ENCODE measurements at places on chromosomes 7 and 10.

- no peak for DNase-seq
These were observed 10.7 kb downstream of the CUTC start for GRCh38 chr10:99742701-99743100.

DNA sequence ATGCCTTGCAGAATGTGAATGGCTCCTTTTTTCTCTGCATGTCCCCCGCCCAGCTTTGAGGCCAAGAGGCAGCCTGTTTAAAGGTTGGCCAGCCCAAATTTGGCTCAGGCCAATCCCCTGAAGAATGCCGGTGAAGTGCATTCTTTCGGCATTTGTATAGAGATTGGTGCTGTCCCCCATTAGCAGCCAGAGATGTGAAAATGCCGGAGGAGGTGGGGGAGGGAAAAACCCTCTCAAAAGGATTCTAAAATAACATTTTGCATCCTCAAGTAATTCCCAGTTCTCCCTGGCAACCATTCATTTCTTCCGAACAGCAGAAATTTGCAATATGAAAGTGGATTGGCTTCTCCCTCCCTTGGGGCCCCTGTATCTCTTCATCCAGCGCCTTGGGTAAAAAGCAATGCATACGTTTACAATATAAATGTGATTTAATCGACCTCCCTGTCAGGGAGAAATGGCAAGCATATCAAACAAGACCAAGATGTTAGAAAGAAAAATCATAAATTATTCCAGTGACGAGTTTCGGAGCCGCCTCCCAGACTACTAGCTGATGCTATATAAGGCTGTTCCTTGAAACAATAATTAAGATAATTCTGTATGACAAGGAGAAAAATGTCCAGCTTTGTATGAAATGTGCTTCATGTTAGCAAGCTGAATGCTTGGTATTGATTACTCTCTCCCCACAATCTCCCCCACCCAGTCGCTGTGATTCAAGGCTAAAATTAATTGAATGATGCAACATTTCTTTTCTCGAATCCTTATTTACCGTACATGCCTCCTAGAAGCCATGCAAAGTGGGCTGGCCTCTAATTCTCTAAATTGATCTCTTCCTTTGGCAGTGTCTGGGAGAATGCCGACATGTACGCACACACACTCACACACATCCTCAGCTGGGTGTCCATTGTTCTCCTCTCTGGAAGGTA is 323.7 kb downstream of the RPS24 start:
- DNase-seq: no peak

DNA sequence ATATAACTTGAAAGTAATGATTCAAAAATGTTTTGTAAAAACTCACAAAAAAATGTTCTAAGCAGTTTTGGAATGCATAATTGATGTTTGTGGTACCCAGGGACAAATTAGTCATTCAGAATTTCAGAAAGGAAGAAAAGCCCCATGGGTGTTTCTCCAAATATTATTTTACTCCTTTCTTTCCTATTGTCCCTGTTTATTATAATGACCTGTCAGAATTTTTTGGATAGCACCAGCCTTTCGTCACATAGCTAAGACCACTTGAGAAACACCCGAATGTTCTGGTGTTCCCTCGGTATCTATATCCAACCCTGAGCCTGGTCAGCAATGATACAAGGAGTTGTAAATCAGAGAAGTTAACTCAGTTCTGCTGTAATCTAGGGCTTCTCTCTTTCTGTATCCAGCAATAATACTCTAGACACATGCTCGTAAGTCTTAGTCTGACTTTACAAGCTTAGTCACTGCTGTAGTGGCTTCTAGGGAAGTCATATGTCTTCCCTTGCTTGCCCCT is 64.8 kb upstream of the MEOX2 start:
- no peak for DNase-seq

GRCh38 chr7:157693521-157694375 is 356.9 kb downstream of the DNAJB6 start:
- no peak for DNase-seq

DNA sequence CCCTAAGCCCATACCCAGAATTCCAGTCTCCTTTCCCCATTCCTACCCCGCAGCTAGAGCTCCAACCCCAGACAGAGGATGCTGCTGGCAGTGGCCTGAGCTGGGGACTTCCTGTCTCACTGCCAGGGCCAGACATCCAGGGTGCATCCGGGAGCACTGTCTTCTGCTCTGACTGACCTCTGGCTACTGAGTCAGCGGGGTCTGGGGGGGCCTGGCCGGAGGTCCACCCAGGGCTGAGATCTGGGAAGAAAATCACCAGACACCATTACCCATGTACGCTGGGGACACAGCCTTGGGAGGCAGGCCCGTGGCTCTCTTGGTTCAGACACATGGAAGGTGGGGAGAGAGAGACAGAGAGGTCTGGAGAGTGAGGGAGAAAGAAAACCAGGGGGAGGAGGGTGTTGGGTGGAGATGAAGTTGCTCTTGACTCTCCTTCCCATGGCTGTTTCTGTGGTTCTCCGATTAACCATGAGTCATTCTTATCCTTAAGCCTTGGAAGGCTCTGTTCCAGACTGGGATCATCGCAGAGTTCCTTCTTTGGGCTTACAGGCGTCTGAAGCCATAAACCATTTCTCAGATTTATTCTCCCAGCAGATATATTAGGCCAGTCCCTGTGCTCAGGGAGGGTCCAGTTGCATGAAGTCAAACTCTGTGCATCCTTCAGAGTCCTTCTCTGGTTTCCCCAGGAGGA is 23.6 kb downstream of the TSPAN15 start:
- no peak for DNase-seq

GRCh38 chr10:104246976-104247375 is 7.7 kb upstream of the GSTO1 start:
- DNase-seq: no peak

GRCh38 chr10:30943451-30943850 is 88.2 kb downstream of the ZNF438 start:
- DNase-seq: no peak

GRCh38 chr10:131252567-131253276 is 58.8 kb downstream of the TCERG1L start:
- no peak for DNase-seq

DNA sequence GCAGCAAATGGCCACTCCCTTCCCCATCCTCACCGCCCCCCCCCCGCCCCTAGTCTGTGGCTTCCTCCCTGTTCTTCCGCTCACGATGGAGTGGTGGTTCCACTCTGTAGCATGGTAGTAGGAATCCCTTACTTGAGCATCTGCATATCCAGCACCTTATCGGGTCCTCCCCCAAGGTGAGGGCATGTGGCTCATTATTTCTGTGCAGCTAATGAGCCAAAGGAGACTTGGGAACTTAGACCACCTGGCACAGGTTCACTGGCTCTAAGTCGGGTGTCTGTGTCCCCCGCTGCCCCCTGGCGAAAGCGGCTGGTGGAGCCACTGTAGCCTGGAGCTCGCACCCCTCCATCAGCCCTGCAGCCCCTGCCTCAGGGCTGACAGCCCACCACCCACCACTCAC is 22.8 kb upstream of the GPR26 start:
- DNase-seq: no peak

DNA sequence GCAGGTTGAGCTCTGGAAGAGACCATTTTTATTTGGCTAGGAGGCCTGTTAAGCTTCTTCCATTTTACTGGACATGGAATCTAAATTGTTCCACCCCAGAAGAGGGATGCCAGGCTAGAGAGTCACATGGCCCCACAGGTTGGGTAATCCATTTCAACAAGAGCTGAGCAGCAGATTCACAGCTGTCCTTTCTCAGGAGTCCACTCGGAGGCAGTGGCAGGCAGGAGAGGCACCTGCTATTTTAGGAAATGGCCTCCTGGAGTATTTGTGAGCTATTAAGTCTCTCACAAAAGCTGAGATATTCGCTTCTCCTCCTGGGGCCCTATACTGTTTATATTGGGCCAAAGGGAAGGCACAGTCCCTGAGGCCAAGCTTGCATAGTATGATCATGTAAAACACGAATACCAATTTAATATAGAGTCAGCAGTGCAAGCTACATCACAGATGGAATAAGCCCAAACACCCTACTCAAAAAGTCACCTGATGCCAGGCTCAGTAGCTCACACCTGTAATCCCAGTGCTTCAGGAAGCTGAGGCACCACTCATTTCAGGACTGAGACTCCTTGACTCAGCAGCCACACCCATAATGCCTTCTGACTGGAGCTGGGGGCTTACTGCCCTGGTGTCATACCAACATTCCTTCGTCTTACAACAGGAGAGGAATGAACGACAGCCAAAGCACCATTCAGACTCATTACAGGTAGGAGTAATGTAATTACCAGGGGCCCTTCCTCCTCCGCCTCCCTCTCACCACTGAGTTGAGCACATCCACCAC is 124.1 kb downstream of the LMBR1 start:
- no peak for DNase-seq
